Left lung (tissue), 14 donors: ENCODE measurements at places on chromosomes 6 and 20. TPM values are rescaled to one million over a fixed set of nuclear protein-coding genes. Genes with fewer than 3 reads are reported as not detected.

DNA sequence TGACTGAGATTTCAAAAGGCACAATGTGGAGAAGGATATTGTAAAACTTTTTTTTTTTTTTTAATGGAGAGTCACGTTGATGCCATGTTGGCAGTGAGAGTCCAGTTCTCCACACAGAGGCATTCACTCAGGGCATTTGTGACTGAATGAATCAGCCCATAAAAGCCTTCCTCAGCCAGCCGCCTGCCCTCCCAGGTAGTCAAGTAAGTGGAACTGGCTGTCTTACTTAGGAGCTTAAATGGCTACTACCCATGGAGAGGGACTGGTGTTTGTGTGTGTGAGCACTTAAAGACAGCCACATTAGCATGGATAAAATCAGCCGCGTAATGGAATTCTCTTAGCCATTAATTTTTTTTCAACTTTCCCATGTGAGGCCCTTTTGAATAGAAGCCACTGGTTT lies 12.6 kb downstream of the AAR2 start:
- DNase-seq, result no peak

- DNase-seq, result no peak
Observed at GRCh38 chr6:29999416-29999815, 57.1 kb downstream of the HLA-A start.

- peak; percentile 81 for DNase-seq
Observed at GRCh38 chr6:1636971-1637871, 27.5 kb downstream of the FOXC1 start.

DNA sequence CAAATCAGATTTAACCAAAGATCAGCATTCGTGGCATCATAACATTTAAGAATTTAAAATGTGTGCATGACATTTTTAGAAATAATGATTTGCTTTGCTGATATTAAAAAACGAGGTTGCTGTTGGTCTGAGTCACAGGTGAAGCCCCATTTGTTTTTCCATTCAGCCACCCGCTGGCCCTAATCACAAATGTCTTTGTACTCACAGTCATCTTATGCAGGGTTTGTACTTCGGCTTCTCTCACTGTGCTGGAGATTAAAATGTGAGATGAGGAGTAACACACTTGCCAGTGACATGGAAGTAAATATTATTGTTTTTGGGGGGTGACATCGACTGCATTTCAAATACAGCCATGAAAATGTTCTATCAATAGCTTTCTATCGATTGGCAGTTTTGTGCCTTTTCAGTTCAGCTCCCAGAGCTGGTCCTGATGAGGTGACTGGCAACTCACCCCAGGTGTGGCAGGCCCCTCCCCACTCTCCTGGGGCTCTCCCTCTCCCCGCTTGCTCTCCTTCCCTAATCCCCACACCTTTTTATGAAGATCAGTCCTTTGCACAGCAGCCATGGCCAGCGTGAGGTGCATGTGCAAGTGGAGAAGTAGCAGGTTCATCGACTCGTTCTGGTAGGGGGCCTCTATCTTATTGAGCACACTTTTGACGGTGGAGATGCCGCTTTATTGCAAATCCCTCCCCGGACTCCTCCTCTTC lies 58.8 kb upstream of the FUCA2 start:
- DNase-seq, result no peak

GRCh38 chr6:37667050-37667814 lies 30.5 kb downstream of the MDGA1 start:
- no peak for DNase-seq

- no peak for DNase-seq
Observed at GRCh38 chr20:23566199-23566932, 1.9 kb downstream of the CST9L start.

DNA sequence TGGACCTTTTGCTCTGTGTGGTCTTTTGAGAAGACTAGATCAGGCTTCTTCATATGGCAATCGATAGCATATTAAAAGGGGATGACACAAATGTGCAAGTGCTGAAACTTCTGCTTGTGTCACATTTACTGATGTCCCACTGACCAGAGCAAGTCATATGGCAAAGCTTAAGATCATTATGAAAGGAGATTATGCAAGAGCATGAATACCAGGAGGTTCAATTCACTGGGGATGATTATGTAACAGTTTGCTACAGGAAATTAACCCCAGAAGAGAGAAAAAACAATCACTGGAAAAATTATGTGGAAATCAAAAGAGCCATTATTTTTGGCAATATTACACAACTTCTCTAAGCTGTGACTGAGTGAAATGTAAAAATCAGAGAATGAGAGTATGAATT lies 13.7 kb upstream of the PRDM13 start:
- peak; percentile 57 for DNase-seq

GRCh38 chr20:59364611-59365010 lies 64.2 kb downstream of the EDN3 start:
- no peak for DNase-seq

GRCh38 chr20:32567384-32568178 lies 17.6 kb downstream of the NOL4L start:
- DNase-seq, result no peak

DNA sequence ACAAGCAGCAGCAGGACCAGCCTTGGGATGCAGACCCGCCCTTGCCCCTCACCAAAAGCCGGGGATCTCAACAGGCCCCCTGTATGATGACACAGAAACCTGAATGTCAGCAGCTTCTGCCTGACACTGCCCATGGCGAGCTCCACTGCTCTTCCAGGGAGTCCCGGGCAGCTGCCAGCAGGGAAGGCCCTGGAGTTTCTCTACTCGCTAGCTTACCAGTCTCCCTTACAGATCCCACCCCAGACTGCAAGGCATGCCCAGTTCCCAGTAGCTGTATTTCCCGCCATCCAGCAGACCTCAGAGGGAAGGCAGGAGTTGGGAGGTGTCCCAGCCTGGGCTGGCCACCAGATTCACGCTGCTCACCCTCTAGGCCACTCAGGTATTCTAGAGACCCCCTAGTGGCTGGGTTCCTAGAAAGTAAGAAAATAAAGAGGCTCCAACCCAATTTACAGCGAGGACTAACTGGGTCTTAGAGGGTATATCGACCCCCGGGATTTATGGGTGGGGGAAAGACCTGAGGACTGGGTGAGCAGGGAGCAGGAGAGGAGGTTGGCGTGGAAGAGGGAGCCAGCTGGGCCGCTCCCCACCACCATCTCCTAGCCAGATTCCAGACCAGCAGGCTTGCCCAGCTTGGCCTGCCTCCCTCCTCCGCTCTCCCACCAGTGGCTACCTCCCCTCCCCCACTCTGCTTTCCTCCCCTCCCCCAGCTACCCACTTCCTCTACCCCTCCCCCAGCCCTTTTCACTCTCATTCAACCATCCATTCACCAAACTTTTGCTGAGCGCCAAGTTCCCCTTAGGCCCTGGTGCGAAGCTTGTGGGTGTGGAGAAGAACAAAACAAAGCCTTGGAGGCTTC lies 9.7 kb upstream of the HMGA1 start:
- no peak for DNase-seq

DNA sequence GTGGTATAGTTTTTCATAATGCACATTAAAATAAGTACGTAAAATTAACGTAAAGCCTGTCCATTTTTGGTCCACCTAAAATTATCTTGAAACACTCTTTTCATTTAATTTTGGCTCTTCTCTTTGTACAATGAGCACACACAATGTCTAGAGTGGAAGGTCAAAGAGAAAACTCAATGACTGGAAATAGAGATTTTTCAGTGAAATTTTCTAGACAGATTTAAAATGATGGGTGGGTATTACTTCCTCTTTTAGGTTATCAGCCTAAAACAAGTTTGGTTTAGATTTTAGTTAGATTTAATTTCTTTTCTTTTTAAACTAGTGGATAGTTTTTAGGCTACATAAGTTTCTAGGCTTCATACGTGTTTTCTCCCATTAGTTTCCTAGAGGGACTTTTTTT lies 24.9 kb downstream of the DSE start:
- no peak for DNase-seq

GRCh38 chr6:41074692-41075436 lies 2.1 kb downstream of the NFYA start:
- DNase-seq, result no peak

GRCh38 chr6:8947900-8948299 lies 512.6 kb upstream of the SLC35B3 start:
- DNase-seq, result no peak

GRCh38 chr20:23609486-23610109 lies 3.9 kb upstream of the CST9 start:
- DNase-seq, result no peak

DNA sequence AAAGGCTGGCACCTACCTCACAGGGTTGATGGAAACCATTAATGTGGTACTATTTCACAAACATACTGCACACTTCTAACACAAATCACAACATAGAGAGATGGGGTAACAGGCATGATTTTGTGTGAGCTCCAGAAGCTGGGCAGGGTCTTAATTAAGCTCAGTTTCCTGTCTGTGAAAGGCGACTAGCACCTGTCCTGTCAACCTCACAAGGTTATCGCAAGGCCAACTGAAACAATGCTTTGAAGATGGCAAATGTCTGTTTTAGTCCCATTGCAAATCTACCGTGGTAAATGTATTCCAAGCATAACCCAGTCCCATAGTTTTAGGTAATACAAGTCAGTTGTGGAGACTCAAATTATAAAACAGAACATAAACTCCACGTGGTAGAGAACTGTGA lies 1.3 kb upstream of the PLEKHG1 start:
- DNase-seq, result no peak

GRCh38 chr6:107833136-107833535 lies 9.0 kb upstream of the SCML4 start:
- DNase-seq, result no peak

- DNase-seq, result no peak
Observed at GRCh38 chr20:49160057-49160929, 27.8 kb downstream of the STAU1 start.

GRCh38 chr20:1062334-1063010 lies 55.9 kb upstream of the PSMF1 start:
- DNase-seq, result no peak

- DNase-seq, result no peak
Observed at GRCh38 chr6:17871189-17871519, 116.3 kb downstream of the KIF13A start.

DNA sequence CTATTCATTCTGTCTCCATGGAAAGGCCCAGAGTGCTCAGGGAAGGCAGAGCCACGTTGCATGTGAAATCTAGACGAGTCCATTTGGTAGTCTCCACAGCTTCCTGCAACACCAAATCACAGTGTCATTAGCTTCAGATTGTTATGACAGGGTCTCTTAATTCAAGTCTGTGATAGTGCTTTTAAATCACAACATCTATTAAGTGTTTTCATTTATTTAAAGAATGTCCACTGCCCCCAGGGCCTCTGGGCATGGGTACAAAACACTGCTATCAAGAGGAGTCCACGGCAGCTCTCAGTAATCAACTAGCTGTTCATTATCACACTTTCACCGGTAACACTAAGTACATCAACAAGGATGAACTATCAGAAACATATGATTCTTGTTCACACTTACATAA lies 455.9 kb upstream of the JARID2 start:
- DNase-seq, result peak; percentile 86

GRCh38 chr6:133460101-133460500 lies 218.9 kb downstream of the EYA4 start:
- DNase-seq, result no peak

DNA sequence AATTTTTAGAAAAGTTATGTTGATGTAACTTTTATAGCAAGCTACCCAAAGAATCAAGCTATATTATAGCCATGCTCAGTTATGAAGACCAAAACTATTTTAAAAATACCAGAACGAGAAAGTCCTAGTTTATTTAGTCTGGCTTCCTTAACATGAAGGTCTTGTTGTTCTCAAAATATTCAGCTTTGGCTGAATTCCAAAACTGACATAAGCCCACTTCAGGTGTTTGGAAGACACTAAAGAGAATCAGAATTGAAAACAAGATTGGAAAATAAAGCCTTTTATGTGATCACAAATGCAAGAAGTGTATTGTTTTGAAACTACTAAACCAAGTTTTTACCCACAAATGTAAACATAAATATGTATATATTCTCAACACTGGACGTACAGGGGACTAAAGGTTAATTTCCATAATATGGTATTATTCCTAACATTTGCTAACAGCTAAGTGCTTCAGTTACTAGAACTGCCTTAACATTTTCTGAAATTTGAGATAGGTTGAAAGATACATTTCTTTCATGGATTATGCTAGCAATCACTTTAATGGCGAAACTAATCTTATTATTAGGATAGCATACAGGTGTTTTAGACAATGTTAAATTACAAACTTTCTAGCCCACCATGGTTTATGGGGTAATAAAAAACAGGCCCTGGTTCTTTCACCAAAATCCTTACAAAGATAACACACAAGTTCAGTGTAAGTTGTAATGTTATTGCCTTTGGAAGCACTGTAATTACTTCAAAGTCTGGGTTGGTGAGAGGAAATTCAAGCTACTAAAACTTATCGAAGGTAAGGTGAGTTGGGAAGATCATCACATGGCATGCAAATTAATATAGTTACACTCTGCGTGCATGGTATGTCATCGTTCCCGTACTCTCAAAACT lies 1.6 kb downstream of the MAP3K5 start:
- DNase-seq, result no peak

DNA sequence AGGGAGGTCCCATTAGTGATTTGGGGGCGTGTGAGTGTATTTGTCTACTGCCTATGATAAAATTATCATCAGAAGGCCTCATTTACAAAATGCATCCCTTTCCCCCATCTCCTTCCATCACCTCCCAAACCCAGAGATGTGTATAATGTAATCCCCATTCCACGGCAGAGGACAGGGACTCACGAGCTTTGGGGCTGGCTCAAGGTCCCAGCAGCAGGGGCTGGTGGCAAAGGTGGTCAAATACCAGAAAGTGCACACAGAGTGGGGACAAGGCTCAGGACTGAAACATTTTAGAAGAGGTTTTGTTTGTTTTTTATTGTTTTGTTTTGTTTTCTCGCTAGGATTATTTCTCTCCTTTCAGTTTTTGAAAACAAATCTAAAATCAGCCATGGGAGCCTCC lies 68.5 kb upstream of the TOP1 start:
- no peak for DNase-seq

DNA sequence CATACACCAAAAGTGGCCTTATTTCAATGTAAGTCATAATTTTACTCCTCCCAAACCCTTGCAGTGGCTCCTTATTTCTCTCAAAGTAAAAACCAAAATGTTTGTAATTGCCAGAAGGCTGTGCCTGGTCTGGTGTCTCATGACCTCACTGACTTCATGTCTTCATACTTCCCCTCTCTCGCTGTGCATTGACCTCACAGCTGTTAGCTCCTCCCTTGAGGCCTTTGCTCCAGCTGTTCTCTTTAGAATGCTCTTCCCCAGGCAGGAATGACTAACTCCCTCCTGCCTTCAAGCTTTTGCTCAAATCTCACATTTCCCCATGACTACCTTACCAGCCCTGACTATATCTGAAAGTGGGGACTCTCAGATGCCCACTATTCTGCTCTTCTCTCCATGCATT lies 83.3 kb downstream of the MTFR2 start:
- DNase-seq, result no peak

GRCh38 chr6:13478525-13478966 lies 8.9 kb downstream of the GFOD1 start:
- DNase-seq, result no peak

- DNase-seq, result no peak
Observed at GRCh38 chr6:103910018-103910417, 949.7 kb downstream of the HACE1 start.

- DNase-seq, result peak; percentile 33
Observed at GRCh38 chr20:4726710-4727397, 5.1 kb downstream of the PRND start.

GRCh38 chr6:24761193-24761835 lies 13.4 kb upstream of the GMNN start:
- no peak for DNase-seq

GLP1R gene
- total RNA-seq, result 0.26 TPM

MEI4 gene
- total RNA-seq, result not detected

SLC17A3 gene
- 0.18 TPM for total RNA-seq

HTR1E gene
- total RNA-seq, result not detected

OPRL1 gene
- 2.0 TPM for total RNA-seq

E2F1 gene
- 23.6 TPM for total RNA-seq

MOG gene
- total RNA-seq, result not detected

IDH3B gene
- total RNA-seq, result 64.8 TPM

RAB44 gene
- 0.26 TPM for total RNA-seq

SLC26A8 gene
- 1.5 TPM for total RNA-seq

TFAP2A gene
- total RNA-seq, result 0.97 TPM

DNMT3B gene
- 1.6 TPM for total RNA-seq
